NCI-H2171 treated with DMSO at 0.1 percent for 48 hours (cell line): ENCODE measurements at places on chromosomes 12 and 14.

DNA sequence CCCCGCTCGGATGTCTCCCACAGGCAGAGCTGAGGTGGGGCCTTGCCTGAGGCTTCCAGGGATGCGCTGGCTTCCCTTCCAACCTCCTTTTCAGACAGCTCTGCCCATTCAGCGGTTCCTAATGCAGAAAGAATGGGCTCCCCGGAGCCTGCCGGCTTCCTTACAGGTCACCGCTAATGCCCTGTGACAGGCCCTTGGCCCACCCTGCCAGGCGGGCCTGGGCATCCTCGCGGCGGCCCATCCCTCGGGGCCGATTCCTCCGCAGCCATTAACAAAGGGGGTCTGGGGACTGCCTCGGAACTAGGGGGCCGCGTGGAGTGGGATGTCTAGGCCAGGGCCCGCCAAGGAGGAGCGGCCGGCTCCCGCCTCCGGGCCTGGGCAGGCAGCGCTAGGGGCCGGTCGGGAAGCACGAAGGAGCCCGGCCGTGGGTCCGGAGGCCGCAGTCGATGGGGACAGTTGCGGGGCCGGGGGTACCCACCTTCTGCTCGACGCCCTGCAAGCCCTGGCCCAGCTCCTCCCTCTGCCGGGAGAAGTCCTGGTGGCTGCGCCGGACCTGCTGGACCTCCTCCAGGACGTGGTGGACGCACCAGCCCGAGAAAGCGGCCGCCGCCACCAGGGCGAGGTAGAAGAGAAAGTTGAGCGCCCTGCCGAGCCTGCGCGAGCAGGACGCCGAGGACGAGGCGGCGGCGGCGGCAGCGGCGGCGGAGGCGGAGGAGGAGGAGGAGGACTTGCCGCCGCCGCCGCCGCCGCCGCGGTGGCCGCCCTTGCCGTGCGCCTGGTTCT, 738 bp downstream of the CKAP4 start:
- DNase-seq, result peak; percentile 21

- no peak for DNase-seq
Measured at GRCh38 chr12:27555361-27555760, 31.4 kb downstream of the PPFIBP1 start.

GRCh38 chr14:78091361-78091760, 78.8 kb upstream of the NRXN3 start:
- no peak for DNase-seq

DNA sequence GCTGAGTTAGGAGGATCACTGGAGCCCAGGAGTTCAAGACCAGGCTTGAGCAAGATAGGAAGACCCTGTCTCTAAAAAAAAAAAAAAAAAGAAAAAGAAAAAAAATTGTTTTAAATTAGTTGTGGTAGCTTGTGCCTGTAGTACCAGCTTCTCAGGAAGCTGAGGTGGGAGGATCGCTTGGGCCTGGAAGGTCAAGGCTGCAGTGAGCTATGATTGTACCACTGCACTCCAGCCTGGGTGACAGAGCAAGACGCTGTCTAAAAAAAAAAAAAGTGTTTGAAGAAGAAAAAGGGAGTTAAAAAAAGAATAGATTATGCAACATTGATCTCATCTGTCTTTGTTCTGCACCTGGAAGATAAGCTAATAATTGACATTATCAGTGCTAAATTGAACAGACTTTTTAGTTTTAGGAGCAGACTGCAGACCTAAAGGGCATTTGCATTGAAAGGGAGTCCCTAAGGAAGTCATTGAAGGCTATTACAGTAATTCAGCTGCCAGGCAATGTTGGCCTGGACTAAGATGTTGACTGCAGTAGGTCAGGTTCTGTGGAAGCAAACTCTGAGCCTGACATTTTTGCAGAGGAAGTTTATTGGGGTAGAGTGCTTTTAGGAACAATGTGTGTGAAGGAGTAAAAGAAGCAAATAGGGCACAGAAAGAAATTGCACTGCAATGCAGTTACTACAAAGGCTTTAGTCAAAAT, 215.8 kb downstream of the PCNX1 start:
- no peak for DNase-seq

DNA sequence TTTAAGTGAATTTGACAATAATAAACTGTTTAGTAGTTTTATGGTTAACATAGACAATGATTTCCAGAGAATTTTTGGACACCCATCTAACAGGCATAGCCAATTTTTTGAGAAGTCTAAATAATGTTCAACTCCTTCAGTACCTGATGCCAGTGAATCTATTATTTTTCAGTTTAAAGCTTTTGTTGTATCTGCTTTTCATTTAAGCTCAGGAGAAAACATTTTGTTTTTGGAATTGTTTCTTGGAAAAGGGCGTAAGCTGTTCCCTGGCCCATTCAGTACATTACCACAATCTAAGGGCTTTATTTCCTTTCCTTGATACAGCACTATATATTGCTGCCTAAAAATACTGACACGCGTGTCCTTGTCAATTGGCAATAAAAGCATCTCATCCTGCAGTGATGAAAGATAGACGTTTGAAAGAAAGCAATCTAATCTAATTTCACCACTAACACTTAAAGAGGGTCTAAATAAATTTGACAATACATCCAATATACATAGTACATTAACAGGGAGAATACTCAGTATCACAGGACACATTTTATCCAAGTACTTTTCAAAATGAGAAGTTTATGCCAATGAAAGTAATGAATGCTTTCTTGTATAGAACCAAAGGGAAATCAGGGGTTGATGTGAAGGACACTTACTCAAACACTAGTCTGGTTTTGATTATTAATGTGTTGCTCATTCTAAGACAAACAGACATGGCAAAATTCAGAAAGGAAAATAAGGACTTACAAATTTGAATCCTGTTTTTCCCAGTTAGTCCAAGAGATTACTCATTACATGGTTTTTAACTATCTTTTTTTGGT, 104.2 kb upstream of the LGR5 start:
- no peak for DNase-seq

DNA sequence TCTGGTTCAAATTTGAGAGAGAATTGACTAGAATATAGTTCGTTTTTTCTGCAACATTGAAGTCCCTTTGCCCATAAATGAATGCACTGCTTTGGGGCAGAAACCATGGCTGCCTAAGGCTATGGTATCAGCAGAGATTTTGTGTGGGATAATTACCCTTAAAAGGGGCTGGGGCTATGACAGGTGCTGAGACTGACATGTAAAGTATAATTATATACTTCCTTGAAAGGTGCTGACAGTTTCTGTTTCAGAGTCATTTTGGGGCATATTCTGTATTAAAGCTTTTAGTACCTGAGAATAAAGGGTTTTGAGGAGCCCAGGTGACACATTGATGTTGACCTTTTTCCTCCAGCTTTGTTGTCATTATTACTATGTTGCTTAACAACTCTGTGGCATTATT, 150.3 kb upstream of the PTPRQ start:
- no peak for DNase-seq

DNA sequence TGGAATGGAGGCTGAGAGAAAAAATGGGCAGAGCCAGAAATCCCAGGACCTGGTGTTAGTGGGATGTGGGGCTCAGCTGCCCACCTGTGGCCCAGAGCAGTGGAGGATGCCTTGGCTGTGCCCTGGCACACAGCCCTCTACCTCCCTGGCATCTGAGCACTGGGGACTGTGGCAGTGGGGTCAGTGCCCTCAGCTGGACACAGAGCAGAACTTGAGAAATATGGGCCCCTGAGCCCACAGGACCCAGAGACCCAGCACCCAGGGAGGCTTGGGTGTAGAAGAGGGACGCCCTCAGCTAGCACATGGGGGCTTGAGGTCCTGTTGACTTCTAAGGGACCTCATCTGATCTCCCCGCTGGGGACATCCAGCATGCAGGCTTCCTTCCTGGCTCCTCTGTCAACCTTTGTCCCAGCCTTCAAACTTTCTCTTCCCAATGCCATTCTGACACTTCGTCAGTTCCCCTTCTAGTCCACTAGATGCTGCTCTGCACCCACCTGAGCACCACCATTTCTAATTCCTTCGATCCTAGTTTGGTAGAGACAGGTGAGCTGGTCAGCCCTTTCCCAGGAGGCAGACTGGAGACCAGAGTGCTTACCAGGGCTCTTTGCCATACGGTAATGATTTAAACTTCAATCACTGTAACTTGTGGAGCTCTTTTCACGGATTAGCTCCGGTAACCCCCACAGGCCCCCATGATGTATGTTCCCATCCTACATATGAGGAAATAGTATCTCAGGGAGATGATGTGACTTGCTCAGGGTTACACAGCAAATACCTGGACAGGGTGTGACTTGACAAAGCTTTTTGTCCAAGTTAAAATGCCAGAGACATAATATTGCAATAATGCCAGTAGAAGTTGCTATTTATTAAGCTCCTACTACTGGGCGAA, 143.7 kb downstream of the ASCL4 start:
- peak; percentile 64 for DNase-seq

DNA sequence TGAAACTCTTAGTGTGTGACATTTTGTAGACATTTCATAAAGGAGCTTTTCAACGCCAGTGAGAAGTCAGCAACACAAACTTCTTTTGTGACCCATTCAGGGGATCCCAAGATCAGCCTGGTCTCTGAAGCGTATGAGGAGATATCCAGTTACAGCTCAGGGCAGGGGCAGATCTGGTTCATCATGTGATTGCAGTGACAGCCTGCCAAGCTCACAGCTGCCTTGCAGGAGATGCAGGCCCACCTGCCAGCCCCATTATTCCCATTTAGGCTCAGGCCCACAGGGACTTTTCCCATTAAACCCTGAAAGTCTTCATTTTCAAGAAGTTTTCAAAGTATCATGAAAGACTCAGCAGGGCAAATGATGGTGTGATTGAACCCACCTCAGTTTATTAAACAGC, 38.3 kb downstream of the SRGAP1 start:
- peak; percentile 95 for DNase-seq
